Brain pericyte (primary cell): ENCODE measurements at places on chromosomes 5 and 9.

DNA sequence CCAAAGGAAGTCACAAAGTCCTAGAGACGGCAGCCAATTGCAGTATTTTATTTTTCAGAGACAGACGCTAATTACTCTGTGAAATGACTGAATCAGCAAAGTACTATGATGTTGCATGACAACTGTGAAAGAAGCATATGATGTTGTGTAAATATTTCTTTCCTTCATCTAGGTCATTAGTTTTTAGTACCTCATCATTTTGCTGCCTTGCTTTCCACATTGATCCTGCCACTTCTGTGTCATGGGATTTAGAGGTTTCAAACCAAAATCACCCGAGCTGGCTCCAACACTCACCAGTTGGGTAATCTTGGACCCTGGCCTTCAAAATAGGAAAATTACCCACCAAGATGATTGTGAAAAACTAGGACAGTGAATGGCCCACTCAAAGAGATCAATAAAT is 585.2 kb downstream of the ACTL7B start:
- DNase-seq, result no peak

- no peak for DNase-seq
Observed at GRCh38 chr9:4299005-4299795, 668 bp downstream of the GLIS3 start.

GRCh38 chr9:6873857-6874256 is 116.1 kb downstream of the KDM4C start:
- DNase-seq, result no peak

DNA sequence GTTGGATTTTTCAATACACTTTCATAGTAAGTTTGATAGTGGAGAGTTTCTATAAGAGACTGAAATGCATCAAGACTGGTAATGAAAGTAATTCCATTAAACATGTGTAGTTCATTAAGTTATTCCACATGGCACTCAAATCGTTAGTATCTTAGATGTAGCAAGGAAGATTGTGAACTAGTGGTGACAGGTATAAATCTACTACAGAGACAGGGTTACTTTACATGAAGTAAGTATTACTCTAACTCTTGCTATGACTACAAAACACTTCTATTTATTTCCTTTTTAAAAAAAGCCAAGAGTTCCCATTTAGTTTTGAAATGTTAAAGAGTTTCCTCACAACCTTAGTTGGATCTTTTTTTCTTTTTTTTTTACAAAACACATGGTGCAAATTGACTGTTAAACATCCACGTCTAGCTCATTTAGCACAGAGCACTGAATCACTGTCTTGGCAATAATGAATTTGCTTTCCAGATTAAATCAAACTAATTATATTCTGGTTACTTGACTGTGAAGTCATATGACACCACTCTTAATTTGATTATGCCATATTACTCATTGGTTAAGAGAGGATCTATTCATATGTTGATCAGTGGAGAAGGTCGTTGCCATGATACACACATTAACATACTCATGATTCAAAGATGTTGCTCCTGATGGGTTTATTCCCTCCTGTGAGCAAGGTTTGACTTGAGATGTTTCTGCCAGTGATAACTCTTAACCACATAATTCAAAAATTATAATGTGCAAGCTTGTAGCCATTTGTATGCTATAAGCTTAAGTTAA is 644.8 kb downstream of the EFNA5 start:
- DNase-seq, result no peak

DNA sequence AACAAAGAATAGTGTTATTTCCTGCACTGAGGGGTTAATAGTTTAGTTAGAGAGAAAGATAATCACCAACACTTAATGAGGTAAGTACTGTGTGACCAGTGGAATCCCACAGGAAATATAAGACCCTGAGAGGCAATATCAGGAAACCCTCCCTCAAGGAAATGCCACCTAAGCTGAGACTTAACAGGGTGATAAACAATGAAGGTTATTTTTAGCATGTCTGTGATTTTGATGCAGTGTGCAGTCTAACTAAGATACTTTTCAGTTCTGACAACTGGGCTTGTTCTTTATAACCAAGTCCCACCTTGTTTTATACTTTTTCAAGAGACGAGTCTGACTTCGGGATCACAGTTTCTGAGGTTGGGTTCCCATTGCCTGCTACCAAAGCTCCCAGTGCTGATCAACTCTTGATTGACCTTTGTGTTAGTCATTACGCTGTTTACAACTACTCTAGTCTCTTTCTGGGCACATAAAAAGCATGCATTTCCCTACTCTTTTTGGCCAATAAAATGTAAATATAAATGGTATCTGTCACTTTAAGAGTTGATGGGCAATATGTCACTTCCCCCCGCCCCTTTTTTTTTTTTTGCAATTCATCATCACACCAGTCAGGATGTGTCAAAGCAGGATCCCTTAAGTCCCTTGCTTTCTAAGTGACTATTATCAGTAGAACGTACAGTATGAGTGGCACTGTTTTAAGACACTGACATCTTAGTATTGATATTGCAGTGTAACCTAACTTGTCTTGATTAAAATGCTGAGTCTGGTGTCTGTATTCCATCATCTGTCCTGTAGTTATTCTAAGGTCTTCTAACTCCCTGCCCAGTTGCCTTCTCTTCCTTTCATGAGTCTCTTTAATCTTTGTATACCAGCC is 31.4 kb downstream of the C6 start:
- no peak for DNase-seq

DNA sequence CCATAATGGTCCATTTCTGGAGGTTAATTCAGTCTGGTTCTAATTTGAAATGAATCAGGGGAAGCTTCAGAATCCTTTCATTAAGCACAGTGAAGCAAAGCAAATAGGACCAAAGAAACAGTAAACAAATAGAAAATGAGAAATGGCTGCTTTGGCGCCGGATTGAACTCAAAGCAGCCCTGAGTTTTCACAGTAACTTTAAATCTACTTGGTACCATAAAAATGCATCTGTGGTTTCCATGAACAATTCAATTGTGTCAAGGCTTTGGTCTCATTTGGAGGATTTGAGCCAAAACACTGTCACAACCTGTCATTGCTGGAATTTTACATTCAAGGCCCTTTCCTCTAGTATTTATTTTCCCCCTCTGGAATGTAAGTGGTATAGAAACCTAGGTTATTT is 25.9 kb upstream of the DAPK1 start:
- DNase-seq, result no peak

- no peak for DNase-seq
Observed at GRCh38 chr9:84278130-84278529, 62.4 kb downstream of the SLC28A3 start.

- no peak for DNase-seq
Observed at GRCh38 chr5:136638084-136638483, 272.7 kb upstream of the TRPC7 start.

GRCh38 chr5:64074533-64074932 is 91.1 kb upstream of the RNF180 start:
- DNase-seq, result no peak

DNA sequence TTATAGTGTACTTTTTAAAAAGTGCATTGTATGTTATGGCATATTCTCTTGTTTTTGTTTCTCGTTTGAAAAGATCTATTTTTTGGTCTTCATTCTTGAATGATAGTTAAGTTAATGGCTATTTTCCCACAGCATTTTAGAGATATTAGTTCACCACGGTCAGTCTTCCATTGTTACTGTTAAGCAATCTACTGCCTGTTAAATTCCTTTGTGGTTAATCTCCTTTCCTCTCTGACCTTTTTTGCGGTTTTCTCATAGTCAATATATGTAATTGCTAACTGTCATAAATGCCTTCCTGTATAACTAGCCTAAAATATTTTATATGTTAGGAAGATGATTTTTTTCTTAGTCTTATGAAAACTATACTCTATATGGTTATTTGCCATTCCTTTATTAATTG is 250.8 kb upstream of the FBXL7 start:
- DNase-seq, result peak; percentile 7

- DNase-seq, result peak; percentile 39
Observed at GRCh38 chr9:99820685-99821395, 845 bp upstream of the NR4A3 start.

DNA sequence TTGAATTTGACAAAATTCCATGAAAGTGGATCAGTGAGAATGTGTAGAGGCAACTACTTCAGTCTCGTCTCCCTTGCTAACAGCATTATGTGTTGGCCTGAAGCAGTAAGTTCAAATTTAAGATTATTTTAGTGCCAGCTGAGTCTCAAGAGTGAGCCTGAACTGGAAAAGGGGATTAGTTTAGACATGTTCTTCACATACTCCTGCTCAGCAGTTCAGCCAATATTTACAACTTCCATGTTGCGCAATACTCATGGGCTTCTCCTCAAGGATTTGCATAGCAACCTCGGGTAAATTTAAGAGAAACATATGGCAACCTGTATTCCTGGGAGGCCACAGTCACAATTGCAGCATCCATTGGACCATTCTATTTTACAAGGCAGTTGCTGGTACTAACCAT is 553.8 kb downstream of the PTPRD start:
- DNase-seq, result no peak

GRCh38 chr5:103174147-103174546 is 54.0 kb downstream of the PPIP5K2 start:
- no peak for DNase-seq

DNA sequence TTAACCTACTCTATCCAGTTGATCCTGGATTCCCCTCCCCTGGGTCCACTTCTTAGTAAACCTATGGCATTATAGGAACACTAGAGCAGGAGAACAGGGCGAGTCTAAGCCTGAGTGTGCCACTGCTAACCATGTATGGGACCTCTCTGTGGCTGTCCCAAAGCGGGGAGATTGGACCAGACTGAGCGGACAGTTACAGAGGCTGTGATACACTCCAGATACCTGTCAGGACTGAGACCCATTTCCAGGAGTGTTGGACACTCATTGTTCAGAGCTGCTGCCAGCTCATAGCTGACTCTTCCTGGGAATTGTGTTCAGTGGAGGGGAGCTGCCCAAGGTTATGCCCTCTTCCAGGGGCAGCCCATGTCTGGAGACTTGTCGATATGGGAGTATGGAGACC is 11.9 kb upstream of the LTC4S start:
- no peak for DNase-seq

DNA sequence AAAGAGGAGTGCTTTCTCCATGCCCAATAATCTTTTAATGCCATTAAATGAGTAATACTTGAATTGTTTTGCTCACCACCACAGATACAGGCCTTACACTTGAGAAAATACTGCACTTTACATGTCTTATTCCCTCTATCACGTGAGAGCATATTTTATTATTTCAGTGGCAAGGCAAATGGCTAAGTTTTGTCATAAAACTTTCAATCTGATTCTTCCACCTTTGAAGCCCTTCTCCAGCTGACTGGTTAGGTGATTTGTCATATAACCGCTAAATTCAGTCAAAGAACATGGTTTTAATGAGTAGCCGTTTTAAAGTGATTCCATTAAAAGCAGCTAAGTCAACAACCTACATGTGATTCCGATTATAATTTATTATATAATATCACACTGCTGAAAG is 43.8 kb downstream of the FAT2 start:
- DNase-seq, result no peak

GRCh38 chr9:95457769-95458168 is 59.0 kb downstream of the PTCH1 start:
- no peak for DNase-seq

DNA sequence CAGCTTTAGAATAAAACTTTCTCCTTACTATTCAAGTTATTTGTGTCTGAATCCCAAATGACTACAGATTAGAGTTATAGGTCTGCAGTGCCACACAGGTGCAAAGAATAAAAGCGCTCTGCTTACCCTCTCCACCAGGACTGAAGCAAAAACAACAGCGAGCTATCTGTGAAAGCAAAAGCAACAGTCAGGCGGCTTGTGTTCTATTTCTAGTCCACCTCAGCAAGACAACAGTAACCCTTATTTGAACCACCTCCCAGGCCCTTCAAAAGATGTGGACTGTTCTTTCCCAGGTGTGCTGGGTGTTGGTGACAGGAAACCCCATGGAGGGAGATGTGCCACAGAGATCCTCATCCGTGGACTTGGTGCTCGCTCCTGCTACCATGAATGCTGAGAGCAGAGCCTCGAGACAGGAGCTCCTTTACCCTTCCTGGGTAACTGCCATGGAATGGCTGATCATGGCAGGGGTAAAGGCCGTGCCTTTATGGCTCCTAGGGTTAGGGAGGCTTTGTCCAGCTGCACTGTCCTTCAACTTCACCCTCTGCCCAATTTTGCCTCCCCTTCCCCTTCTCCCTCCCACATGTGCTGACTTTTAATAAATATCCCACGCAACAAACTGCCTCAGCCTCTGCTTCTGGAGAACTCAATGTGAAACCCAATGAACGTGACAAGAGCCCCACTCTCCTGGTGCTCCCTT is 108.6 kb downstream of the SERINC5 start:
- no peak for DNase-seq

DNA sequence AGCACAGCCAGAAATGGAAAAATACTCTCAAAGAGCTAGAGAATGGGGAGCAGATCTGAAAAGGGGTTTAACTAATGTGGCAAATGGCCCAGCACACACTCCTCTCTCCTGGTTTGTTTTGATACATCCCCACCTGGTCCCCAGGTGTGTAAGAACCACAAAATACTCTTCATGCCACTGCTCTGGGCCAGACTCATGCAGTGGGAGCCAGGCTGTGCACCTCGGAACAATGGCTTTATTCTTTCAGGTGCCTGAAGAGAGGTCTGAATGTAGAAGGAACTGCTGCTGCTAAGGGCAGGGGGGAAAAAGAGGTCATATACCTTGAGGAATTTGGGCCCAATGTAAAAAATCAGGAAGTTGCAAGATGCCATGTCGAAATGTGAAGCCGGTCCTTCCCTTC is 123.9 kb upstream of the ADAMTSL1 start:
- DNase-seq, result no peak

GRCh38 chr9:131776036-131776435 is 36.2 kb upstream of the RAPGEF1 start:
- DNase-seq, result no peak

DNA sequence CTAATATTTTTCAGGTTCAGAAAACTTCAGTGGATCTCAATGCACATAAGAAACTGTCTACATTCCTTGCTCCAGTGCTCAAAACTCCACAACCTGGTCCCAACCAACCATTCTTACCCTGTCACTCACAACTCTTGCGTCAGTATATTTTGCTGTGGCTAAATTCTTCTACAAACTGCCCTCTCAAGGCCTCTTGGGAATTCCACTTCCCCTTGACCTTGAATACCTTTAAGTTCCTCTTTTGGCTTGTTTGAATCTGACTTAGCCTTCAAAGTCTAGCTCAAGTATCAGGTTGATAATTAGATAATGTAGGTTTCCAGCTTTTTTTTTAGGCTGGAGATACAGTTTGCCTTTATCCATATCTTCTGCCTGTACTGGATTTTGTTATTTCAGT is 128.3 kb downstream of the SLF1 start:
- no peak for DNase-seq

GRCh38 chr5:78827725-78828124 is 157.4 kb downstream of the ARSB start:
- no peak for DNase-seq

DNA sequence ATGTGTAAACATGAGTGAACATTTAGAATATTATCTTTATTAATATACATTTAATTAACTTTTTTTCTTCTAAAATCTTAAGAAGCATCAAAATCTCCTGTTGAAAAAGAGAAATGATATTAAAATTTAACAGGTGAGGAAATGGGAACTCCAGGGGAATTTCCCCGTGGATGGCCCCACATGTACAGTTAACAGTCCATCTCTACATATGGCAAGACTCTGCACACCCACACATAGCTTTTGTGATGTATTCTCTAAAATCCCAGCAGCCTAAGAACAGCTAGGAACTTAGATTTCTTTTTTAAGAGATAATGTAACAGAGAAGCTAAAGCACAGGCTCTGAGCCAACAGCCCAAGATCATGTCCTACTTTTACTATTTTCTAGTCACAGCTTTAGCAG is 556.3 kb upstream of the RGMB start:
- DNase-seq, result no peak

- no peak for DNase-seq
Observed at GRCh38 chr9:71326360-71326759, 204.9 kb upstream of the TRPM3 start.
